Right ventricle myocardium superior (tissue), 1 donor: ENCODE measurements at places on chromosomes 5 and 9. TPM values are rescaled to one million over a fixed set of nuclear protein-coding genes. Genes with fewer than 3 reads are reported as not detected.

The PCDHB5 gene
- total RNA-seq, result 1.3 TPM

The MTX3 gene
- total RNA-seq, result 8.2 TPM

The SH3RF2 gene
- total RNA-seq, result 309 TPM

The FRMPD1 gene
- 1.6 TPM for total RNA-seq

The PCDHGA3 gene
- 13.0 TPM for total RNA-seq

The GEMIN5 gene
- total RNA-seq, result 13.7 TPM

The PRRX2 gene
- total RNA-seq, result 0.89 TPM

The CEL gene
- 7.3 TPM for total RNA-seq

The ARL14EPL gene
- not detected for total RNA-seq

The WDR38 gene
- total RNA-seq, result not detected

The ZNF79 gene
- total RNA-seq, result 5.8 TPM

The KCNMB1 gene
- 0.65 TPM for total RNA-seq

The FANCC gene
- 4.6 TPM for total RNA-seq

The SEMA5A gene
- 27.1 TPM for total RNA-seq

The SPEF2 gene
- 1.1 TPM for total RNA-seq

The WWC1 gene
- 1.8 TPM for total RNA-seq

The COL23A1 gene
- 18.8 TPM for total RNA-seq

The QRFP gene
- total RNA-seq, result not detected

The PPP3R2 gene
- total RNA-seq, result not detected

The LEAP2 gene
- total RNA-seq, result 1.0 TPM

The PCDHGA8 gene
- total RNA-seq, result 10.1 TPM

The PRSS3 gene
- total RNA-seq, result not detected

The PSAT1 gene
- total RNA-seq, result 0.83 TPM

The COL15A1 gene
- total RNA-seq, result 55.9 TPM

The DDX4 gene
- not detected for total RNA-seq

The NMUR2 gene
- total RNA-seq, result not detected

The NUTM2F gene
- not detected for total RNA-seq

The PKD2L2 gene
- total RNA-seq, result 0.48 TPM

The PCDHA1 gene
- not detected for total RNA-seq

The PCDHB3 gene
- 1.4 TPM for total RNA-seq

The PCDHGC4 gene
- 3.0 TPM for total RNA-seq

The CCDC127 gene
- total RNA-seq, result 8.1 TPM

The S1PR3 gene
- total RNA-seq, result 28.2 TPM

The SPAG8 gene
- total RNA-seq, result 1.8 TPM

The FBXL7 gene
- total RNA-seq, result 16.2 TPM

The IQGAP2 gene
- total RNA-seq, result 4.2 TPM

The ST8SIA4 gene
- total RNA-seq, result 2.9 TPM

The PAX5 gene
- not detected for total RNA-seq

The F2RL2 gene
- total RNA-seq, result 0.13 TPM

The FAM151B gene
- 1.5 TPM for total RNA-seq

The IRX2 gene
- 5.6 TPM for total RNA-seq

The FBP2 gene
- total RNA-seq, result 0.27 TPM

The CCNJL gene
- 6.8 TPM for total RNA-seq

The CDK9 gene
- total RNA-seq, result 44.4 TPM

The SLC44A1 gene
- total RNA-seq, result 13.5 TPM

The ETF1 gene
- total RNA-seq, result 80.9 TPM

The UBE2QL1 gene
- 22.8 TPM for total RNA-seq

The SPINK4 gene
- total RNA-seq, result not detected

The PRR7 gene
- 0.59 TPM for total RNA-seq
